ENCODE measurements at places on chromosomes 5 and 9. TPM values are rescaled to one million over a fixed set of nuclear protein-coding genes. Genes with fewer than 3 reads are reported as not detected.

S1PR3 gene
- 9.9 TPM for total RNA-seq

JAKMIP2 gene
- 0.11 TPM for total RNA-seq

LYSMD3 gene
- total RNA-seq = 14.8 TPM

CBY3 gene
- not detected for total RNA-seq

UNC13B gene
- total RNA-seq = 24.7 TPM

CD72 gene
- 0.59 TPM for total RNA-seq

NPR3 gene
- 44.6 TPM for total RNA-seq

LCN15 gene
- total RNA-seq = not detected

PPP1R2B gene
- total RNA-seq = not detected

ROPN1L gene
- total RNA-seq = 0.43 TPM

CTSV gene
- total RNA-seq = not detected

IFNK gene
- not detected for total RNA-seq

SNCAIP gene
- total RNA-seq = 1.3 TPM

CDHR2 gene
- total RNA-seq = 0.51 TPM

CRB2 gene
- total RNA-seq = not detected

ENTREP1 gene
- 25.1 TPM for total RNA-seq

PCDHGA3 gene
- total RNA-seq = 22.9 TPM

FOXD4L4 gene
- total RNA-seq = not detected

MUSK gene
- 1.2 TPM for total RNA-seq

HTR1A gene
- not detected for total RNA-seq

Measured in cardiac septum (tissue), 1 donor.